Stimulated activated CD8-positive, alpha-beta memory T cell treated with anti-CD3 and anti-CD28 coated beads, Interleukin-7, amount 100 ng/mL, for 24 hours (primary cell): ENCODE measurements at places on chromosomes 4 and X.

DNA sequence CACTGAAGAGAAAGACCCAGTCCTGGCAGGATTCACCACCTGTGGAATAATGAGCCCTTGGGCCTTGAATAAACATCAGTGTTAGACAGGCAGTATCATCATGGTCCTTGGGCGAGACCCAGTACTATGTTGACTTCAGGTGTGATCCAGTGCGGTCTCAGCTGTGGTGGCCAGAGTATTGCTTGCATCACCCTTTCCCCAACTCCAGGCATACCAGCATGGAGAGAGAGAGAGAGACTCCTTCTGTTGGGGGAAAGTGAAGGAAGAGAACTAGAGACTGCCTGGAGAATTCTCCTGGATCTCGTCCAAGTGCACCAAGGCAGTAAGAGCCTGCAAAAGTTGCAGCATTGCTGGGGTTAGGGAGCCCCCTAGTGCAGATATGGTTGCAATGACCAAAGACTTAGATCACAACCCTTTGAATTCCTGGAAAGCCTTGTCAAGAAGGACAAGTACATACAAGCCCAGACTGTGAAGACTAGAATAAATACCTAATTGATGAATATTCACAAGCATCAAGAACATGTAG, 61.1 kb upstream of the VAMP7 start:
- no peak for DNase-seq

- DNase-seq: no peak
These were observed 16.9 kb downstream of the TMPRSS11B start for GRCh38 chr4:68228568-68228967.

DNA sequence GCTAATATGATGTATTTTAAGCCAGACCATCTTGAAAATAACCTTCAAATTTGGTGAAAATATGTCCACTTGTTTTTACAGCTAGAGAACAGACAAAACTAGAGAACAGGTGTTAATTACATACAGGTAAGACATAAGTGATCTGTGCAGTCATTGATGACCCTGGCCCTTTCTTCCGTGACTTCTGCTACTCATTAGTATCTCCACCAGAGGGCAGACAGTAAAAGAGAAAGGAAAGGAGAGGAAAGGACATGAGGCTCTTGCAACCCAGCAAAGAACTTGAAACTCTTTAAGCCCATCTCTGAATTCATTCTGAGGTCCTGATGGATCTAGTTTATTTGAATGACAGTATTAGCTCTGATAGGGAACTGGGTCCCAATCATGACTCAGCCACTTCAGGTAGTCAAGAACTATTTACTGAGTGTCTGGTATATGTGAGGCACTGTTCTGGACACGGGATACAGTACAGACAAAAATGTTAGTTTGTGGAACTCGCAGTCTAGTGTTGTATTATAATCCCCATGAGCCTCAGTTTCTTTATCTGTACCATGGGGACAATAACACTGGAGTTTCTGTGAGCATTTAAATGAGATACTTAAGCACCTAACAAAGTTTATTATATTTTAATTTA, 121.0 kb upstream of the TEX13D start:
- DNase-seq: no peak

GRCh38 chrX:809081-809480, 178.5 kb downstream of the SHOX start:
- no peak for DNase-seq

DNA sequence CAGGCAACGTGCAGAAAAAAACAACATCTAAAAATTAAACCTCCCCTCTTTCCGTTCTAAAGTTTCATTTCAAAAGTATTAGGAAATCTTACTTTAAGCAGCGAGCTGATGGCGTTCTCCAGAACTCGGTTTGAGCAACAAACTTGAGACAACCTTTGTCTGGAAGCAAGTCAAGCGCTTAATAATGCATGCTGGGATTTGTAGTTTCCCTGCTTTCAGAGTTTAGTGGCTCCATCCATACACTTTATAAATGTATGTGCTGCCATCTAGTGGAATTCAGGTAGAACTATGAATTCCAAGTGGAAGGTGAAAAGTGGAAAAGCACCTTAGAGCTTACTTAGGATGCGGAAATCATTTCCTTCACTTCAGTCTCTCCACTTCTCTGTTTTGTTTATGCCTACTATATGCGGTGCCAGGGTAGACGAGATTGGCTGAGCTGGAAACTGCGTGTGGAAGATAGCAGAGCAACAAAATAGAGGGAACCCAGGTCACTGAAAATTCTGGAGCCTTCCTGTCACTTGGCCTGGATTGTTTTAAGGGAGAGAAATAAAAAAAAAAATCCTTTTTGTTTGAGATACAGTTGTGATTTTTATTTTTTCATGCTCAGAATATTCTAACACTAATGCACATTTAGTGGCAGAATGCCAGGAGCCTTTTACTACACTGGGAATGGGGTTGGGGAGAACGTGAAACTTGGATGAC, at the start of gene BDH2:
Gene BDH2 (minus strand): TSS at position 144 of the 702 bp plus-strand sequence. CDS start 3,580 bp downstream, outside the sequence.
- no peak for DNase-seq

DNA sequence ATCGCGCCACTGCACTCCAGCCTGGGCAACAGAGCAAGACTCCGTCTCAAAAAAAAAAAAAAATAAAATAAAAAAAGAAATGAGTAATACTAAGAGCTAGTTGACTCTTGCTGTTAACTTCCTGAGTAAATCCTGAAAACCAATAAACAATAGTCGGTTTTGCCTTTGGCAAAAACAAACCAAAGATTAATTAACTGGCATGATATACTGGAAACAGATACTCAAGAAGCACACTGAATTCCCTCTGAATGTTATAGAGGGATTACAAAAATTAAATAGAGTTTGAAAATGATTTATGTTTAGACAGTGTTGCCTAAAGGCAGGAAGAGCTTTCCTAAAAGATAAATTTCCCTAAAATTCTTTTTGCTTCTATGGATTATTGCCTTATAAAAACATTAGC, 1702.3 kb downstream of the STIM2 start:
- no peak for DNase-seq

DNA sequence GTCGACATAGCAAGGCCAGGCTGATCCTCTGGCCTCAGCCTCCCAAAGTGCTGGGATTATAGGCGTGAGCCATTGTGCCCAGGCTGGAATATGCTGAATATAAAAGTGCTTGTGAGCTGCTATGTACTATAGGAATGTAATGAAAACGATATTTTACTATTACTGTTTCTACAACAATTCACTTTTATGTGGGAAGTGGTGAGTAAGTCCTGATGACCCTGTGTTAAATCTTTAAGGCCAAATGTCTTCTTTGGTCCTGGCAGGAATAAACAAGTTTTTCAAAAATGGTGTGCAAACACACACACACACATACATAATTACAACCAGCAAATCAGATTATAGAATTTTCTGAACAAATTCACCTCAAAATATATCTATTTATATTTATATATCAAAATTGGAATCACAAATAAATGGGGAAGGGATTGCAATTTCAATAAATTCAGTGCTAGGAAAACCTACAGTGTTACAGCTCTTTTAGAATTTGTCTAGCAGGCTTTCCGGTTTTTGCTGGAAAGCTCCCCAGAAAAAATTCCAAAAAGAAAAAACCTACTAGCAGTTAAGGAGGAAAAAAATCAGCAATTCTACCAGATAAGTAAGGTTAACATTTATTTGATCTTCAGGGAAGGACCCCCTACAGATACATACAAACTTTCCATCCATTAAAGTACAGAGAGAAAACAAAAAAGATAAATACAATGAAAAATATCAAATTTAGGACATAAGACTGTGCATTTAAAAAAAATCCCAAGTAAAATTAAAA, 17.9 kb downstream of the SMIM14 start:
- DNase-seq: no peak

DNA sequence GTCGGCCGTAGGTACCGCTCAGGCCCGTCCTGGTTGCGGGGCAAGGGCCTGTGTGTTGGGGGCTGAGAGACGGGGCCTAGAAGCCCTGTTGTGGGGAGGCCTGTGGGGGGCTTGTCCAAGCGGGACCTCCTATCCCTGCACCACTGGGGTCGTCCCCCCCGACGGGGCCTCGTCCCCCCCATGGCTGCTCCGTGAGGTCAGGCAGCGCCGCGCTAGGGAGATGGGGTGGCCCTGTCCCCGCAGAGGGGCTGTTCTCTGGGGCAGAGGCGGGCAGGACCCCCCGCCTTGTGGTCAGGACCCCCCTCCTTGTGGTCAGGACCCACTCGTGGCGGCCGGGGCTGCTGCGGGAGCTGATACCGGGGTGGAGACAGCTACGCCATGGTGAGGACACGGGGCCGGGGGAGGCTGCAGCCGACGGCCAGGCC, 12.1 kb upstream of the GTPBP6 start:
- no peak for DNase-seq

DNA sequence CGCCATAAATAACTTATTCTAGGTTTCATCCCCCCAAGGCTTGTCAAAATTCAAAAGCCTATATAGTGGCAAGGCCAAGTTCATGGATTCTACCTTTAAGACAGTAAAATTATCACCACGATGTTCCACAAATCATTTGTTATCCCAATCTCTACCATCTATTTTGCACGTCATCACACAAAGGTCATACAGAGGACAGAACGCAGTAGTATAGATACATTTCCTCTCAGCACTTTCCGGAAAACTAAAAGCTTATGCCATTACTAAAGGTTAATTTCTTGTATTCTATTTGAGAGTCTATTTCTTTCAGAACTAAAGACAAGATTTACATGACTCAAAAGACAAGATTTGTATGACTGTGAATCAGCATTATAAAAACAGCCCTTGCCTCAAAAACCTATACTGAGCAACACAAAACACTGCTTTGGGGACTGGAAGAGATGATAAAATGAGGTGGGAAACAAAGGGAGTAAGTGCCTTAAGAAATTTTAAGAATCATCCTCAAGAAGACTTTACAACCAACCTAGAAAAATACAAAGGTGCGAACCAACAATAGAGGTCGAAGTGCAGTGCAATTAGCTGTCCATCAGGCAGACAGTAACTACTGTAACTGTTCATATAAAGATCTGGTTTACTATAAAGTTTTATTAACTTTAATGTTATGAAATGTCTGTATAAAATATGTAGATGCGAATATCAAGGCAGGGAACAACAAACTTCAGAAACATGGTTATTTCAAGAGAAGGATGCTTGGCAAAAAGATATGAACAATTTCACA, 7.6 kb downstream of the UBE2D3 start:
- DNase-seq: no peak

GRCh38 chr4:153008578-153009199, 72.6 kb downstream of the FHDC1 start:
- no peak for DNase-seq

GRCh38 chr4:188439641-188440311, 300.5 kb downstream of the TRIML1 start:
- DNase-seq: no peak

- DNase-seq: no peak
These were observed 54.2 kb downstream of the SLC9A6 start for GRCh38 chrX:136039485-136039884.

DNA sequence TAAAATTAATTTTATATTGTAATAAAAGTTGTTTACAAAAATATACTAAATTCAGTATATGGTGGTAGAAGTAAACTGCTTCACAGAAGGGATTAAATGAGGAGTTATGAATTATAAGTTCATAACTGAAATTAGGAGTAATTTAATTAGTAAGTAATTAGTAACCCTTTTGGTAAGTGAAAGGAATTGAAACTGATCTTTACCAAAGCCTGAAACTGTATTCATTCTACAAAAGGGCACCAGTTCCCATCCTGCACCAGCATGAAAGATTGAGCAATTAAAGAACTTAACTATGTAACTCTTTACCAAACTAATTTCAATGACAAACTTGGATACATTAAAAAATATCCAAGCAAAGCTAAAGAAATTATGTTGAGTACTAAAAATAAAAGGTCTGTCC, 8.2 kb downstream of the MED14 start:
- no peak for DNase-seq

DNA sequence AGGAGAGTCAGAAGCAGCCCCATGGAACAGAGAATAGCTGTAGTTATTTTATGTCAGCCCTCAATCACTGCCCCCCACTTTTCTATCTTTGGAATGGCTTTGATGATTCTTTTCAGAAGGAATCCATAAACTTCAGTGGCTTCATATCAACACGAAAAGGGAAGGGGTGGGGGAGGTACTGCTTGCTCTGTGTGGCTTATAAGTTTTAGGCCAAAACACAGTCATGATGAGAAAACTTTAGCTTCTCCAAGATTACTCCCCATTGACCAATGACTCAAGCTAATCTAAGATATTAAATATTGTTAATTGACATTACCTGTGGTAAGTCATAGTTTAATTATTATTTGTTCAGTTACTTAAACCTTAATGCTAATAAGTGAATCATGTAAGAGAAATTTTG, 669.6 kb upstream of the FAM241A start:
- no peak for DNase-seq

DNA sequence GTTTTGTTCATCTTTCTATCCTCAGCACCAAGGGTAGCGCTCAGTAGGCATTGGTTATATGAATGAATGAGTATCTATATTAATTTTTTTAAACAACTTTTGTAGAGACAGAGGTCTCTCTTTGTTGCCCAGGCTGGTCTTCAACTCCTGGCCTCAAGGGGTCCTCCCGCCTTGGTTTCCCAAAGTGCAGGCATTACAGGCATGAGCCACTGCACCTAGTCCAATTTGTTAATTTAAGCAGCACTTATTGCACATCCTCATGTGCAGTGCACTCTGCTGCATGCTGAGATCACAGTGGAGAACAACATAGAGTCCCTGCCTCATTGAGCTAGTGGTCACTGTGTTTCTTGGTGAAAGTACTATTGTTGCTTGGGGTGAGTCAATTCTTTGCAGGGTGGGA, 94.4 kb downstream of the NHSL2 start:
- DNase-seq: no peak

DNA sequence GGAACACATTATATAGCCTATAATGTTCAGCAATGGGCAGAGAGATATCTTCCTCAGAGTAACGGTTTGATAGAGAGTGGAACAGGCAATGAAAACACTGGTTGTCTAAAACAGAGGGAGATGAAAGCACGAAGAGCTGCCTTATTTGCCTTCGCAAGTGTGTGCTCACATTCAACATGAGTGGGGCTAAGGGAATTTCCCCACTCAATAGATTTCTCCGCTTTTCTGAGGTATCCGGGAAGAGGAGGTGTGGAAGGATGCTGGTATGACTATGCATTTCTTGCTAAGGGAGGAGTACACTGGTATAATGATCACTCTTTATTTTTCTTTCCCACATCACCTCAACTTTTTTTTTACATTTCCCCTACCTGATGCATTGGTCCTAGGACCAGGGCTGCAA, 7.8 kb upstream of the GPR82 start:
- DNase-seq: no peak
